ENCODE measurements at places on chromosomes 2 and 18.

DNA sequence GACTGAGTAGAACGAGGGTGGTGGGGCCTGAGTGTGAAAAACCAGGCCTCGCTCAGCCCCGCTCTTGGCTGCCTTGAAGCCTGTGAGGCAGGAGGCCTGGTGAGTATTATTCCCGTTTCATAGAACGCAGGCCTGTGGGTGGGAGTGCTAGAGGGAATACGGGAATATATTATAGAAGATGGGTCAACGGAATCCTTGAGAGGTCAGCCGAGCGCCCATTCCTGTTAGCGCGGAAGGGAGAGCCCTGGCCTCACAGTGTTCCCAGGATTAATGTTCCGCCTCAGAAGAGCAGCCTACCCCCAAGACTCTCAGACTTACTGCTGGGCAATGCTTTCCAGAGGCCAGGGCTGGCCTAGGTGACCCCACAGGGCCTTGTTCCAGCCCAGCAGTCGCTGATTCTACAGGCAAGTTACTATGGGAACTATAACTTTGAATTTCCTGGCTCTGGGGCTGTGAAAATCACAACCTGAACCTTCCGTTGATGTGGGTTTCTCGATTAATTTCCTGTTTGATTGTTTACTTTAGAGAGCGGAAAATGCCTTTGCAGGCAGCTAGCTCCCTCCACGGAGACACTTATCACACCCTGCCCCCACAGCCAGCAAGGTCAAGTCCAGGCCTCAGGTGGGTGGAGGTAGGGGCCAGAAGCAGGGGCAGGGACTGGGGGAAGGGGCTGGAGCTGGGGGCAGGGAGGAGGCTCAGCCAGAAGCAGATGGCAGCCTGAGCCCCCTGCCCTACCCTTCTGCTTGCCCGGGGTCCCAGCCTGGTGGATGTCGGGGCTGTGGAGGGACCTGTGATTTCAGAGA is 108.3 kb downstream of the SMAD7 start:
- DNase-seq = no peak

DNA sequence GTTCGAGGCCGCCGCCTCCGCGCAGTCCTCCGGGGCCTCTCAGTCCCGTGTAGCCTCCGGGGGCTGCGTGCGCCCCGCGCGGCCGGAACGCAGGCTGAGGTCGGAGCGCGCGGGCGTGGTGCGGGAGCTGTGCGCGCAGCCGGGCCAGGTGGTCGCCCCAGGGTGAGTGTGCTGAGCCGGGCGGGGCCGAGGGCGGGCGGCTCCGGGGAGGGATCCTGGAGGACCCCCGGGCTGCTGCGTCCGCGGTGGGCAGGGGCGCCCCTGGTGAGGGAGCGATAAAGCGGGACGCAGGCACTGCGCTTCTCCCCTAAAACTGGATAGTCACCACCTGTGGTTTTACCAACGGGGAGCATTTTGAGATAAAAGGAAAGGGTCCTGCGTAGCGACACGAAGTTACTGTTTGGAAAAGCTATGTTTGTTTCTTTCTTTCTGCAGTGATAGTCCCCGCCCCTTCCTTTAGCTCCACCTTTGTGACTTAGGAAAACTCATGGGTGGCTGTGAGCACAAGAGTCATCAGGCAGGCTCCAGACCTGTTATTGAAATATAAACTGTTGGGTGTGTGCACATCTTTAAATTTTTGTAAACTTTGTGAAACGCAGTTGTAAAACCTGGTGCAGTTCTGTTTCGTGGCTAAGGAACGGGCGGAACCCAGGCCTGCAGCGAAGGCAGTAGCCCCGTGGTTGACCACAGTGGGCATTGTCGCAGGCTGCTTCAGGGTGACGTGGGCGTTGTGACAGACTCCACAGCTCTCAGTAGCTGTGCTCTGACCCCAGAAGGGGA is 687 bp downstream of the CTDP1 start:
- DNase-seq = peak; percentile 9

- no peak for DNase-seq
Observed at GRCh38 chr2:68775272-68775842, 40.7 kb downstream of the ARHGAP25 start.

DNA sequence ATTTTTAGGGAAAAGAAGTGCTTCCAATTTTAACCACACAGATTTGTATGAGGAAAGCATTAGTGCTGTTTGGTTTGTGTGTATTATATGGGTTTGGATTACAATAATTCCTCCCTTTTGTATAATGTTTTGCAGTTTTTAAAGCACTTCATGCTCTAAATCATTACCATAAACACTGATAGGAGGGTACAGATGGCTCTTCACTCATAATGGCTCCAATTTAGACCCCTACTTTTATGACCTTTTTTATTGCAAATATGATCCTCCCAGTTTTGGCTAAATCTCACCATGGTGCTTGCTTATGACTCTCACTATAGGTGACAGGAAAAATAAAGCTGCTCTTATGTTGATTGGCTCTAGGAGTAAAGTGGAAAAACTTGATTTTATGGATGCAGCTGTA is 23.8 kb upstream of the TMEM17 start:
- DNase-seq = peak; percentile 76

DNA sequence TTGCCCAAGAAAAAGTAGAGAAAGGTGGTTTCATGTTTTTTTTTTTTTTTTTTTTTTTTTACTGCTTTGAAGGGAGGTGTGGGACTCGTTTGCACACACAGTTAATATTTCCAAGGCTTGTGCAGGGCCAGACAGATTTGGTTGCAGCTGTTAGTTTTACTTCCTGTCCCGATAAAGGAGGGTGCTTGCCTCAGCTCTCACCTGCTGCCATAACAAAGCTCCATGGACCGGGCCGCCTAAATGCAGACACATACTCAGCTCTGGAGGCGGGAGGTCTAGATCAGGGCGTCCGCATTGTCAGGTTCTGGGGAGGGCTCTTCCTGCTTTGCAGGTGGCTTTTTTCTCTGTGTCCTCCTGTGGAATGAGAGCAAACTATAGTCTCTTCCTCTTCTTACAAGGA is 69.9 kb downstream of the ODC1 start:
- DNase-seq = no peak

- DNase-seq = no peak
Observed at GRCh38 chr2:30235008-30235655, 3.8 kb downstream of the LBH start.

DNA sequence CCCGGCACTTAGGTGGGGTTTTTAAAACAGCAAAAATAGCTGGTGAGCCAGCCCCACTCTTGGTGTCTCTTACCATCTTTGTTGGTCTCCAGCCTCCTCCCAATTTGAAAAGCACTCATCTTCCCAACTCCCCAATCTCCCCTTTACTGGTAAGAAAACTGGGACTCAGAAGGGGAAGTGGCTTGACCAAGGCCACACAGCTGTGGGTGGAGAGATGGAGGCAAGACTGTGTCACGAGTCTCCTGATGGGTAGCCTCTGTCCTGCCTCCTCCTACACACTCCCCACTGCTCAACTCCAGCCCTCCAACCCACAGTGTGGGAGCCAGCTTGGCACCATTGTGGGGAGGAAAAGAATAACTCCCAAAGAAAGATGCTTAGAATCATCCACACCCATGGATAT is 140.4 kb downstream of the SMAD2 start:
- no peak for DNase-seq

DNA sequence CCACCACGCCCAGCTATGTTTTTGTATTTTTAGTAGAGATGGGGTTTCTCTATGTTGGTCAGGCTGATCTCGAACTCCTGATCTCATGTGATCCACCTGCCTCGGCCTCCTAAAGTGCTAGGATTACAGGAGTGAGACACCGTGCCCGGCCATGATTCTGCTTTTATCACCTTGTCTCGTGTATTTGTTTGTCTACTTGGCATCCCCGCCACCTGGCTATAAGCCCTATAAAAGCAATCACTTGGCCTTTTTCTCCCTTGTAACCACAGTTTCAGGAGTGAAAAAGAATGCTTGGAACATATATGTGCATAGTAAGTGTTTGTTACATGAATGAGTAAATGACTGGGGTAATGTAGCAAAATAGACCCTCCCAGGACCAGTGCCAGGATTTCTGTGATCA is 77.5 kb upstream of the PAPOLG start:
- DNase-seq = no peak

DNA sequence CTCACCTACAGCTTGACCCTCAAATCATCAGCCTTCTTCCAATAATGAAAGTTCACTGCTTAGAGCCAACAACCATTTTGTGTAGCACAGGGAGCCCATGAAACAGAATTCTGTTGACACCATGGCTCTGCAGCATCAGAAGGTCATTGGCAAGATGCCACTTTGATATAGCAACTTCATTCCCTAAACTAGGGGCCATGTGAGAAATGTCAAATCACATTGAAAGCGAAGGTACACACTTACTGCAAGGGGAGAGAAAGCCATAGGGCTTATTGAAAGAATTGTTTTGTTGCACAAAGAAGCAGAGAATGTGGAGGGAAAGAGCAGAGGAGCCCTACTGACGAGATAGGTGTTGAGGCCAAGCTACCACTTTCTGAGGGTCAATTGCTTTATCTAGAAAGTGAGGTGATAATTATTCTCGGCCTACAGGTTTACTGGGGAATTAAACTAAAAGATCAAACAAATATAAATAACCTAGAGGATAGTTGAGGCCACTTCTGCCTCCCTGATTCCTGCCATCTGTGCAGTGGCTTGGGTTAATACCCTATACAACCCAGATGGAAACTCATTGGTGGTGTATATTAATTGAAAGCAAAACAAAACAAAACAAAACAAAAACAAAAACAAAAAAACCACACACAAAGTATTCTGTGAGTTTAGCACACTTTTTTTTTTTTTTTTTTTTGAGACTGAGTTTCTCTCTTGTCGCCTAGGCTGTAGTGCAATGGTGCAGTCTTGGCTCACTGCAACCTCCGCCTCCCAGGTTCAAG is 5.9 kb upstream of the ABCA12 start:
- DNase-seq = no peak

- DNase-seq = no peak
Observed at GRCh38 chr2:98875081-98875728, 60.8 kb downstream of the CRACDL start.

DNA sequence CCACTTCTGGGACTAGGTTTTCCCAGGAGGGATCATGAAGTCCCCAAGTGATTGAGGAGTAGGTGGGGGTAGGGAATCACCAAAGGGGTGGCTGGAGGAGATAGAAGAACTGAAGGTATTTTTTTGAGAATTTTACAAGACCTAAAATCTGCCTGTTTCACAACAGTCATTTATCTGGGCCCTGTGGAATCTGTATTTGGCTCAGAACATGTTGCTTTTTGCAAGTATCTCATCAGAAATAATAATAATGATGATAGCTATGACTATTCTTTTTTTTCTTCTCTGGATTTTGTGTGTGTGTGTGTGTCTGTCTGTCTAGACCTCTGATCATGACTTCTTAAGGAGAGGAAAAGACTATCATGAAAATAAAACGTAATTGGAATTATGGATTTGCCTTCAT is 13.9 kb downstream of the STON1 start:
- no peak for DNase-seq

- DNase-seq = peak; percentile 46
Observed at GRCh38 chr2:68709421-68709911, 25.1 kb upstream of the ARHGAP25 start.

GRCh38 chr18:7104649-7105048 is 12.9 kb downstream of the LAMA1 start:
- no peak for DNase-seq

All from NCI-H748 treated with DMSO at 0.1 percent for 48 hours (cell line).